ENCODE measurements at places on chromosomes 2 and 18.

GRCh38 chr2:218710687-218711549, at the start of gene TTLL4:
TTLL4 (plus strand) TSS chr2:218710835; CDS start chr2:218737677, 26,842 bp downstream.
- peak; percentile 96 for DNase-seq

GRCh38 chr2:157325786-157326185, at the start of gene ERMN:
ERMN (minus strand) TSS chr2:157325824; CDS start chr2:157325642, 182 bp downstream.
- no peak for DNase-seq

DNA sequence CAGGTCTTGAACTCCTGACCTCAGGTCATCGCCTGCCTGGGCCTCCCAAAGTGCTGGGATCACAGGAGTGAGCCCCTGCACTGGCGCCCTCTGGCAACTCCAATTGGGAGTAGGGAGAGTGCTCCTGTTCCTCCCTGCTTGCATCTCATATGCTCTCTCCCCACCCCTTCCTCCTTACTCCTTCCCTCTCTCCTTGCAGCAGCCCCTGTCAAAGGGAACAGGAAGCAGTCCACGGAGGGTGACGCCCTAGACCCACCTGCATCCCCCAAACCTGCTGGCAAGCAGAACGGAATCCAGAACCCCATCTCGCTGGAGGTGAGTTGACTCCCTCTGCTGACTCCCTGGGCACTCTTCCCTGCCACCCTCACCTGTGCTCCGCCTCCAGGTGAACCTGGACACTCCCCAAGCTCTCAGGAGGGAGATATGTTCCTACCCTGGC, 10.7 kb downstream of the ARID5A start:
- no peak for DNase-seq

DNA sequence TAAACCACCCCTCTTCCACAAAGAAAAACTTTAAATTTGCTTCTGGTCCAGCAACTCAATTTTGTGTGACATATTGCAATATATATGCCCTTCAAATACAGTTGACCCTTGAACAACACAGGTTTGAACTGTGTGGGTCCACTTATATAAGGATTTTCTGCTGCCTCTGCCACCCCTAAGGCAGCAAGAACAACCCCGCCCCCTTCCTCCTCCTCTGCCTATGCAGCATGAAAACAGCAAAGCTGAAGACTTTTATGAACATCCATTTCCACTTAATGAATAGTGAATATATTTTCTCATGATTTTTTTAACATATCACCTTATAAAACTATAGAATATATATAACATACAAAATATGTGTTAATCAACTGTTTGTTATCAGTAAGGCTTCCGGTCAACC, 58.3 kb downstream of the EML4 start:
- no peak for DNase-seq

GRCh38 chr2:108870069-108870644, 83.6 kb downstream of the CCDC138 start:
- DNase-seq: no peak

DNA sequence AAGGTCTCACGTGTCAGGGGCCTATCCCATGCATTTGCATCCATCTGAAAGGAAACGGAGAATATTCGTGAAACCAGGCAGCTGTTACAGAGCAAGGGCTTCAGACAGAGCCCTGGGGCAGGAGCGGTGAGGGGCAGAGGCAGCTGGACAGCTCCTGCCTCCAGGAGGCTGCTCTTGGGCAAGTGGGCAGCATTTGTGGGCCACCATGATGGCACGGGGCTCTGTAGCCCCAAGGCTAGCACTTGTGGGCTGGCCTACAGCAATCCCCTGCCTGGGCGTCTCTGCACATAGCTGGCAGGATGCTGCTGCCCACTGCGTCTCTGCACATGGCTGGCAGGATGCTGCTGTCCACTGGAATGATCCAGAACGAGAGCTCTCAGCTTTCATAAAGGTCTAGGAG, 52.8 kb upstream of the PTMA start:
- DNase-seq: no peak

- peak; percentile 44 for DNase-seq
These were observed 35.6 kb upstream of the SYT4 start for GRCh38 chr18:43312891-43313290.

DNA sequence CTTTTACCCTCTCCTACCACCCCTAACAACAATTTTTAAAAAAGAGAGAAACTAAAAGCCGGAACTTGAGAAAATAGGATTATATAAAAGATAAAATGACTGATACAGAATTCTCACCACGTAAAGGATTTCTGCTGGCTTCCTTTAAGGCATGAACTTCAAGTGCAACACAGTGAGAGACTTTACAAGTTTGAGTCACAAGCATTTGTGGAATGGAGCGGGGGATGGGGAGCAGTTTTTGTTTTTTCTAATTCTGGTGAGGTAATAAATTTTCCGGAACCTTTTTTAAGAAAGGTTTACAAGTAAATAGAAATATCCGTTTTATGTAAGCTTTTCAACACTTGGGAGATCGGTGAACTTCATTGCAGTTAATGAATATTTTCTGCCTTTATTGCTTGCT, 1.8 kb upstream of the CDH2 start:
- DNase-seq: peak; percentile 71

- DNase-seq: no peak
These were observed 3.9 kb downstream of the ERICH2 start for GRCh38 chr2:170774074-170774473.

DNA sequence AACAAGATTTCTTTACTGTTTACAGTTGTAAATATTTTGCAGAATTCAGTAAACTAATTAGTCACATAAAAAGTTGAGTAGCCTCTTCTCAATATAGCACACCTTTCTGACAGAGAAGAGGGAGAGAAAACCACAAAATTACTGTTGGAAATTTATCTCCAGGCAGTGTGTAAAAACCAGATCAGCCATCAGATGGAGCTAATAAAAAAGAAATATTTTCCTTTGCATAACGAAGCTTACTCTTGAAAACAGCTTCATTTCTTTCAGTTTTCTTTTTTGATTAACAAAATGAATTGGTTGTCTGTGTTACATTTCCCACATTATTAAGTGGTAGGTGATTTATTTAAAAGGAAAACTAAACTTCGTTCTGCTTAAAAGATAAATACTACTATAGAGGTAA, 259.3 kb upstream of the KCNJ3 start:
- peak; percentile 1 for DNase-seq

DNA sequence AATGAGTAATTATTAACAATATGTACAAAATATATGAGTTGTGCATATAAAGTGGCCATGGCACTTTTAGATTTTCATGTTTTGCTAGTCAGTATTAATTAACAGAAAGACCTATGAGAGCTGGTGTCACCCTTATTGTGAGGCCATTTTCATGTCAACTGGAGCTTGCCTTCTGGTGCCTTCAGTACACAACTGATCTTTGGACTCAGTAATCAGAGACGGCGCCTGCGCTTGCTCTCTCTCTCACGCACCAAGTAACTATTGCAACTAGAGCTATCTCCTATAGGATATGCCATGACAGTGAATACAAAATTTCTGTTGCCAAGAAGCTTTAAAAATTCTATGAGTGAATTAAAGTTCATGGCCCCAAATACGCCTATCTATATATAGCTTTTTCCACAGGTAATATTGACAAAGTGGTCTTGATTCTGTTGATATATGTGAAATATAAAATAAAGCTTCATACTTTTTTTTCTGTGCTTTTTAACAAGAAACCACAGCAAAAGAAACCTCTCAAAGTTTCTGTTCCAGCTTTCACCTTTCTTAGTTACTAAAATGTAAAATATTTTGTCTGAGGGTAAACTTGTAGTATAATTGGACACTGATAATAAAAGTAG, 2.9 kb downstream of the SERTAD2 start:
- DNase-seq: no peak

DNA sequence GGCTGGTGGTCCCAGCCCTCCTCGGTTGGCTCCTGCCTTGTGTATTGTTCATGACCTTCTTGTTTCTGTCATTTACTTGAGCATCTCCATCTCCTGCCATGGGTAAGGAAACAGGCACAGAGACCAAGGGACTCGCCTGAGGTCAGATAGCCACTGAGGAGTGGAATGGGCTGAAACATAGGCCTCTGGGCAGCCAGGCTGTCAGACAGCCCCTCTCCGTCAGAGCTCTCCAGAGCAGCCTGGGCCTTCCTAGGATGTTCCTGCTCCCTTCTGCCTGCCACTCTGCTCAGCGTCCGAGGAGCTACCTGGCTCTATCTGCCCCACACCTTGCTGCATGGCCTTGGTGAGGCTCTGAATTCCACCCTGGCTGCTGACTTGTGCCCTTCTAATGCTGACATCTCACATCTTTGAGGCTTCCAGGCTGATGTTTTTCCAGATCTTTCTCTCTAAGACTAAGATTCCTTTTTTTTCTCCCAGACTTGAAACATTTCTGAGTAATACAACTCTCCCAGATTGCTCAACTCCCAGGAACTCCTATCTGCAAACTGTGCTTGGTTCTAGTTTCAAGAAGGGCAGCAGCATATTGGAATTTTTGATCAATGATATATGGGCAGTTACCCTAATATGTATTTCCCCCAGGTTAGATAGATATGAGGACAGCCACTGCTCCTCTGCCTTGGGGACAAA, 67.7 kb downstream of the MCFD2 start:
- peak; percentile 88 for DNase-seq

- no peak for DNase-seq
These were observed 649 bp upstream of the CLIP4 start for GRCh38 chr2:29114586-29114945.

DNA sequence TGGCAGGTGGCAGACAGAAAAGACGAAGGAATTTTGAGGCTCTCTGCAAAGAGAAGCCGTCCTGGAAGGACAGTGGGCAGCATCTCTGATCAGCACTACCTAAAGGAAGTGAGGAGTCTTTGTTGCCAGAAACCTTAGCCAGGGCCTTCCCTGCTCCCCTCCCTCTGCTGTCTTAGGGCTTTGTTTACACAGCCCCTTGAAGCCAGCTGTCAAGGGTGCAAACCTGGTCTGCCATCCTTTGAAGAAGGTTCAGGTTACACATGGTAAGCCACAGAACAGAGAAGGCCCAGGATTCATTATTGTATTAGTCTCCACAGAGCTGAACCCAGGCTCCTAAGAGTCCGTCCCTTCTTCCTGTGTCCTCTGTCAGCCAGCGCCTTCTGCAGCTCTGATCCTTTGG, 356.7 kb downstream of the TGIF1 start:
- no peak for DNase-seq

DNA sequence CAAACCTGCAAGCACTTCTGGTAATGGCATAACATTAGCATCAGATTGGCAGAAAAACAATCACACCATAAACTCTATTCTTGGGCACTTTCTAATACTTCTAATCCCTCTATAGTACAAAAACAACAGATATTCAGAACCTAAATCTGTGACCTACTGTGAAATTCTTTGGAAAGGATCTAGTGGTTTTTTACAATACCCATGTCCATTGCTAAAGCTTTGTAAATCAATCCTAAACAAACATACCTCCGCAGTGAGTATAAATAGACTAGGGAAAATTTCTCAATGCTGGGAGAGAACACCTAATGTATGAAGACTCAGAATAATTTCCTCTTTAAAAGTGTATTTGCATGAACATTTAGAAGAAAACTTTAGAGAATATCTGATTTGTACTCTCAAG, 1098.5 kb upstream of the DDX18 start:
- DNase-seq: no peak
